ENCODE measurements at places on chromosomes 7 and 10. TPM values are rescaled to one million over a fixed set of nuclear protein-coding genes. Genes with fewer than 3 reads are reported as not detected.

Gene OIT3
- not detected for total RNA-seq

DNA sequence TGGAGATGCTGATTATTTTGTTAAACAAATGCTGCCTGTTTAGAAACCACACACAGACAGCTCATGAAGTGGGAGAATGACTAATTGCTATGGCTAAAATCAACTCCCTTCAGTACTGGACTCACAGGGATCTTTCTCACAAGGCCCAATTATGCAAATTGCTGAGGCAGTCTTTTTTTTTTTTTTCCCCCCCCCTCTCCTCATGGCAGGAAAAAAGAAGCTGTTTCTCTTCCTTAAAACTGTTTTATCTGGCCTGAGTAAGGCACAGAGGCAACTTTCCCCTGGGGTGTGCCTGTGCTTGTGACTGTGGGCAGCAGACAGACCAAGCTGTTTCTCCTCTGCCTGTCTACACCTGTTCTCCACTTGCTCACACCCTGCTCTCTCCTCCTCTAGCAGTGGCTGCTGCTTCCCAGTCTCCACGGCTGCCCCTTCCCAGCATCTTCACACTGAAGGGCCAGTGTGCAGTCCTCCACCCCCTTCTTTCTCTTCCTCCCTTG, 65.4 kb upstream of the STEAP1B start:
- DNase-seq, result peak; percentile 90

GRCh38 chr10:131584287-131584686, 272.8 kb upstream of the TCERG1L start:
- no peak for DNase-seq

DNA sequence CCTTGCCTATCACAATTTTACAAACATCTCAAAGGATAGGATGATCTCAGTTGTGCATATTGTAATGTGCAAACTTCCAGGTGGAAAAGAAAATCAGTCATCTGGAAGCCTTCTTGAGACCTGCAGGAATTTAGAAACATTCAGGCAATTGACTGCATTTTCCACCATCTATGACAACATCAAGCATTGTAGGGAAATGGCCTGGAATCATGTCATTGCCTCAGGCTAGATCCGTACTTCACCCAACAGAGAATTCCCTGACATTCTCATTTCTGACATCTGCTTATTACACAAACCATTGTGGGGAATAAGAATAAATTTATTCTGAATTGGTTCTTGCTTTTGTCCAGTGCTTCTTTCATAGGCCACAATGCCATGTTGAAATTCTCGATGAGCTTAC, 124.9 kb upstream of the NPVF start:
- no peak for DNase-seq

Gene PDIA4
- total RNA-seq, result 183 TPM

DNA sequence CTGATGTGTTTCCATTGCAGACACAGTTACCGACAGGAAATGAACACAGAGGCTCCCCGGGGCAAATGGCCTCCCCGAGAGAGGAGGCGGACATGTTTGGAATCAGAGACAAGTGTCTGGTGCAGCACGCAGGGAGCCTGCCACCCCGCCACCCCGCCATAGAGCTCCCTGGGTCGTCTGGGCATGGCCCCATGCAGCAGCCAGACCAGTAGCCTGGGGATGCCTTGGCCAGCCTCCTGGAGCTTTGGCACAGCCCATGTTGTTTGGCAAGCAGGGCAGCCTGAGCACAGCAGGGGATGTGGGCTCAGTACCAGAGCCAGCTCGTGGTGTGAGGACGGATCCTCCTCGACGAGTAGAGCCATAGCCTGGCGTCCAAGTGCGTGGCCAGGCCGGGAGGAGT, 80.8 kb downstream of the NKX6-2 start:
- DNase-seq, result no peak

All from HT1080 (cell line).